ENCODE measurements at places on chromosomes 12 and 14.

- H3K4me3 ChIP-seq, result no peak overlapping the region
- no peaks in the 10 kb centered on the region for H3K27me3 ChIP-seq
- no peak for DNase-seq
- H3K27ac ChIP-seq, result no peak overlapping the region
These were observed 5.7 kb downstream of the DNAJC22 start for GRCh38 chr12:49352351-49352750.

GRCh38 chr12:71029302-71029701 lies 108.8 kb upstream of the PTPRR start:
- no peak overlapping the region for H3K4me3 ChIP-seq
- H3K27ac ChIP-seq, result no peak overlapping the region
- no peaks in the 10 kb centered on the region for H3K36me3 ChIP-seq
- DNase-seq, result no peak
- H3K27me3 ChIP-seq, result no peaks in the 10 kb centered on the region

DNA sequence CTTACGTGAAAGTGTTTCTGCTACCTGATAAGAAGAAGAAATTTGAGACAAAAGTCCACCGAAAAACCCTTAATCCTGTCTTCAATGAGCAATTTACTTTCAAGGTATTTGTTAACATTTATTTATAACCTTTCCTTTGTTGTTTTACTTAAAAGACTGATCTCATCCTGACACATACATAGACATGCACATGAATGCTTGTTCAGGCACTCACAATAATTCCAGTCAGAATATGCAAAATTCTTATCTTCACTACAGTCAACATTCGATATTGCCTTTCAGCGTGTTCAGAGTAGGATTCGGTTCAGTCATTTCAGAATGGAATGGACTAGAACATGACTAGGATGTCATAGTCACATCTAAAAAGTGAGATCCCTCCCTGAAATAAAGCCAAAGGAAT lies 394.6 kb downstream of the PAWR start:
- H3K4me1 ChIP-seq, result no peaks in the 10 kb centered on the region
- H3K36me3 ChIP-seq, result no peaks in the 10 kb centered on the region
- H3K27ac ChIP-seq, result no peak overlapping the region
- H3K27me3 ChIP-seq, result no peaks in the 10 kb centered on the region
- DNase-seq, result no peak

GRCh38 chr12:48601013-48601756 lies 31.3 kb upstream of the LALBA start:
- DNase-seq, result no peak
- H3K4me3 ChIP-seq, result no peak overlapping the region
- no peak overlapping the region for H3K27ac ChIP-seq
- H3K4me1 ChIP-seq, result no peaks in the 10 kb centered on the region
- peaks cover 11% of the 10 kb centered on the region for H3K27me3 ChIP-seq

- H3K4me3 ChIP-seq, result no peak overlapping the region
- H3K27ac ChIP-seq, result no peak overlapping the region
- H3K36me3 ChIP-seq, result no peaks in the 10 kb centered on the region
- no peaks in the 10 kb centered on the region for H3K27me3 ChIP-seq
- H3K4me1 ChIP-seq, result no peaks in the 10 kb centered on the region
These were observed 233.6 kb upstream of the E2F7 start for GRCh38 chr12:77299001-77299400.

- H3K4me3 ChIP-seq, result no peak overlapping the region
- H3K4me1 ChIP-seq, result no peaks in the 10 kb centered on the region
- DNase-seq, result no peak
- peaks cover 15% of the 10 kb centered on the region for H3K36me3 ChIP-seq
These were observed 32.0 kb downstream of the ANAPC7 start for GRCh38 chr12:110371408-110372055.

DNA sequence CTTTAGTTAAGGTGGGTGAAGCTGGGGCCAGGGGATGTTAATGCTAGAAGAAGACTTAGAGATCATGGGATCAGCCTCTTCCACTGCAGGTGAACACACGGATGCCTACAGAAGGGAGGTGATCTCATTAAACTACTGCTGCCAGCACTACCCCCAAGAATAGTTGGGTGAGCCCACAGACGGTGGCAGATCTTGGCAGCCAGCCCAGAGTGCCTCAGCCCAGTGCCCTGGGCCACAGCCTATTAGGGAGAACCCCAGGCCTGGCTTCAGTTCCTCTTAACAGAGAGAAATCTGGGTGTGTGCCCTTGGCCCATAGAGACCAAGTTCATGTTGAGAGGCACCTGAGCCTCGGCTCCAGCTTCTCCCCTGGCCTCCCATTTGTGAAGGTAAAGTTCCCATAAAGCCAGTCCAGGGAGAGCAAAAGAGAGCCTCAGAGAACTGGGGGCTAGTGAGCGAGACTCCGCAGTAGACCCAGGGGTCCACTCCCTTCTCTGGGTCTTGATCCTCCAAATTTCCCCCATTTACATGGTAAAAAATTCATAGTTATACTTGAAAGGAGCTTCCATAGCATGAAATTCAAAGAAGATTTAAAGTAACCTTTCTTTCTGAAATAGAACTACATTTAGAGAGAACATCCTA lies 125.0 kb upstream of the CCND2 start:
- no peak overlapping the region for H3K27ac ChIP-seq
- H3K27me3 ChIP-seq, result peaks cover 2% of the 10 kb centered on the region
- H3K4me1 ChIP-seq, result no peaks in the 10 kb centered on the region

- no peak overlapping the region for H3K4me3 ChIP-seq
- no peak for DNase-seq
- H3K27ac ChIP-seq, result no peak overlapping the region
- no peaks in the 10 kb centered on the region for H3K4me1 ChIP-seq
- no peaks in the 10 kb centered on the region for H3K27me3 ChIP-seq
These were observed 987.8 kb upstream of the USP15 start for GRCh38 chr12:61272441-61272840.

- H3K27ac ChIP-seq, result no peak overlapping the region
- H3K4me1 ChIP-seq, result no peaks in the 10 kb centered on the region
- no peak for DNase-seq
- no peaks in the 10 kb centered on the region for H3K36me3 ChIP-seq
- H3K27me3 ChIP-seq, result no peaks in the 10 kb centered on the region
These were observed 11.0 kb upstream of the RHOJ start for GRCh38 chr14:63193236-63193635.
